ENCODE measurements at places on chromosomes 7 and 10.

DNA sequence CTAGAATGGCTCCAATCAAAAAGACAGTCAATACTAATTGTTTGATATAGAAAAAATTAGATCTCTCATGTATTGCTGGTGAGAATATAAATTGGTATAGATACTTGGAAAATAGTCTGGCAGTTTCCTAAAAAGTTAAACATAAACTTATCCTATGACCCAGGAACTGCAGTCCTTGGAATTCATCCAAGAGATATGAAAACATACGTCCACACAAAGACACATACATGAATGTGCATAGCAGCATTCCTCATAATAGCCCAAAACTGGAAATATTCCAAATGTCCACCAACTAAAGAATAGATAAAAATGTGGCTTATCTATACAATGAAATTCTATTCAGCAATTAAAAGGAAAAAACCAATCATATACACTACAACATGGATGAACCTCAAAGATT, 128.4 kb downstream of the ZFAND4 start:
- DNase-seq, result no peak

DNA sequence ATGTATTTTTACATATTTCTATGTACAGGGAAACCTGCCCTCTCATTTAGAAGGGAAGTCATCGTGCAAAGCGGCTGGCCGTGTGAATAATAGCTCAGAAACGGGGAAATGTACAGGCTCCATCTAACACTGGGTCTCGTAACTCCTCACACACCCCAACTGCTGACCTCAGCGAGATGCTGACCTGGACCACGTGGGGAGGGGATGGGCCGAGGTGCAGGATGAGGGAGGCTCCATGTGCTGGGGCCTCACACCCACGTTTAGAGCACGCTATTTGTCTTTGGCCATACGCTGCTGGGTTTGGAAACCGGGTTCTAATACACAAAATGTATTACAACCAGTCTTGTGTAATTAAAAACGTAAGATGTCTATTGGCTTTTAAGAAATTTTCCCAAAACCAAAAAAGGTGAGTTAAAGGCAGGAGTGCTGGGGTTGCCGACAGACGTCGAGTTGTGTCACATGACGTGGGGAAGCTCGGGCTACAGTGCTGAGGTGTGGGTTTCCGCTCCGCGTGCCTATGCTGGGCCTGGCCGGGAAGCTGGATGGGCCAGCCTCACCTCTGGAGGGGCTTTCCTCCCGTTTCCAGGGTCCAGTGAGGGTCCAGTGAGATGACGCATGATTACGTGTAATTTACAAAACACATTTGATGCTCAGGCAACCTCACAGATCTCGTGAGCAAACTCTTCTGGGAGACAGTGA, 215.6 kb downstream of the DNAJB6 start:
- no peak for DNase-seq

DNA sequence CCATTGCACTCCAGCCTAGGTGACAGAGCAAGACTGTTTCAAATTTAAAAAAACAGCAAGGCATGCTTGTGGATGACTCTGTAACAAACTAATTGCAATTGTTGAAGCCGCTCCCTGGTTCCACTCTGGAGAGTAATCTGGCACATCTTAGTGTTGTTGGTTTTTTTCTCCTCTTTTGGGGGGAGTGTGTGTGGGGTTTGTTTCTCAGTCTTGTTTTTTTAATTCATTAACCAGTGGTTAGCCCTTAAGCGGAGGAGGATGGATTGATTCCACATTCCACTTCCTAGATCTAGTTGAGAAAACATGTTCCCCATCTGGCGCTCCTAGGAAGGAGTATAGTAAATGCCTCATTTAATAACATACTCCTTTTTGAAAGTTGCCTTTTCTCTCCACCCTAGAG, 8.6 kb upstream of the ZNF713 start:
- DNase-seq, result no peak

DNA sequence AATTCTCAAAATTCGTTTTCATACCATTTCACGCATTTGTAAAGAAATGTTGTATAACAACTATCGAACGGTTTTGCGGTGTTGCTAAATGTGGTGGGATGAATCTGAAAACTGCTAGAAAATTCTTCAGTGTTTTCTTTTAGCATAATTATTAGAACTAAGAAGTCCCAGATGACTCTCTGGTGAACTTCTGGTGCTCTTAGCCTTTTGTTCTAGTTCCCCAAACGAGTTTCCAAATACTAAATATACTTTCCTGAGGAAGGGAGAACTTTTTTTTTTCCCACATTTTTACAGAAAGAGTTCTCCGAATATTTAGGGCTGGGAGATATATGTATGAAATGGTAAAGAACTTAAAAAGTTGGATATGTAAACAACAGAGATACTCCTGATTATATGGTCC, 82.5 kb downstream of the ICA1 start:
- no peak for DNase-seq

DNA sequence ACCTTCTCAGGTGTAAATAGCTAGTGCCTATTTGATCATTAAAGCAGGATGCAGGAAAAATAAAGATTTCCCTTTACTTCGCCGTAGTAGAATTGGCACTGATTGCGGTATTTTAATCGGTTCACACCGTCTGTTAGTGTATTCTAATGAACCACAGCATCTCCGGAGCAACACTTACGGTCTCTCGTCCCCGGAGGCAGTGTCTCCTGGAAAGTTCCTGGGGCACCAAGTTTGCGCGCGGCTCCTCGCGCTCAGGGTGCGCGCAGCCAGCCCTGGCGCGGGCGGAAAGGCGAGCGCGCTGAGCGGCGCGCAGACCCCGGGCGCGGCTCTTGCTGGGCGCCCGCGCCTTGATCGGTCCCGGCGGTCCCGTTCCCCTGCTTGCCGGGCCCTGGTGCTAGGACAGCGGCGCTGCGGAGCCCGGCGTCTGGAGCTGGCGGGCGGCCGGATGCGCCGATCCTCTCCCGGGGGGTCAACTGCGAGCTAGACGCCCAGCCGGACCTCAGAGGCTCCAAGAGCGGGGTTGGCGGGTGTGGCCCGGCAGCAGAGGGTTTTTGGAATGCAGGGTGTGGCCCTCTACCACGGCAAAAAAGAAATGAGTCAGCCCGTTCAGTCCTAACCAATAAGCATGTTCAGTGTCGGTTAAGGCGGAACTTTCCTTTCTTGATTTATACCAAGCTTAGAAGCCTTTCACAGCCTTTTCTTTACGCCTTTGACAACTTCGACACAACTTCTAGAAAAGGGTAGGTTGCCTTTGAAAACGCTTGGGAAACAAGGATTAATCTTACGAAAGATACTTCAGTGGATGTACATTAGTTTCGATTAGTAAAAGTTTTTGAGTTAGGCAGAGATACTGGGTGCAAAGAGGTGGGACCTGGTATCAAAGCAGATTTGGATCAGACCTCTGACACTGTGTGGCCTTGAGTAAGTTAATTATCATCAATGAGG, 166.8 kb upstream of the ASAH2 start:
- peak; percentile 23 for DNase-seq

DNA sequence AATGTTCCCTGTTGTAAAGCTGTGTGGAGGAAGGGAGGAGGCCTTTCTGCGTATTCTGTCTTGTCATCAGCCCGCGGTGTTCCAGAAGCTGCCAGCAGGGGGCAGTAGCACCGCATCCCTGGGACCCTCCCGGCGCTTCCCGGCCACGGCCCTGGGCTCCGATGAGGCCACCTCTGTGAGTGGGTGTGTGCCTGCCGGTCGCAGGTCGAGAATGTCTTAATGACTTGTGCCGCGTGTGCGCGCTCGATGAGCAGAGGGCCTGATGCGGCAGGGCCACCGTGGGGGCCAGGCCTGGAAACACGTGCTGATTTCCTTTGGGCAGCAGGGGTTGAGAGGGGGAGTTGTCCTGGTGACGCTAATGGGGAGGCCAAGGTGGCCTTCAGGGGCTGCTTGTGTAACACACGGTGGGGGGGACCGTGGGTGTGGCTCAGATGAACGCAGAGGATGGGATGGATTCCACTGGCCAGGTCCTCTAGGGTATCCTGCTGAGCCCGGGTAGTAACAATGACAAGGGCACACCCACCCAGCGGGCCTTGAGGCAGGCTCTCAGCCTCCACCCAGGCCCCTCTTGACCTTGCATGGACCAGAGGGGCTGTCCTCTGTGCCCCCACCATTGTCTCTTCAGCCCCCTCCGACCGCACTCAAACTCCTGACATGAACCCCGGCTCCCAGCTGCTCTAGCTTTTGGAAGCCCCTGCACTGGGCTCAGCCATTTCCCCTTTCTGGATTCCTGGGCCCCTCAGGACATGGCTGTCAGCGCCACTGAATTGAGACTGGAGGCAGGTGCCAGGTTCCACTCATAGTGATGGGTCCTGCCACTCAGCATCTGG, 135.9 kb upstream of the PODXL start:
- DNase-seq, result no peak

GRCh38 chr10:132714096-132714985, 71.6 kb downstream of the NKX6-2 start:
- DNase-seq, result no peak

GRCh38 chr7:13551503-13551902, 438.0 kb downstream of the ETV1 start:
- no peak for DNase-seq

DNA sequence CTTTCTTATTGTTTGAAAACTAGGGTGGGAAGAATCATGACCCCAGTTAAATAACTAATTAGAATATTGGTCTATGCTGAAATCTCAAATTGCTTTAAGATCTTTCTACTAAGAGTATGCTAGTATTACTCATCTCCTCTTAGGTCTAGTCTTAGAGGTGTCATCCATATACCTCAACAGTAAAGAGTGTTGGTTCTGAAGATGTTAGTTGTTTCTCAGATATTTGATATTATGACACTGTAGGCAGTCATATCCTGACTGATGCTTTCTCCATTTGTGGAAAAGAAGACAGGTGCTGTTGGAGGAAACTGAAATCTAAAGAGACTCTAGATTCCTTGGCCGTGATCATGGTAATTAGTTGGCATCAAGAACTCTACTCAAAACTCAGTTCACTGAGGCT, 21.2 kb downstream of the BPGM start:
- no peak for DNase-seq

GRCh38 chr10:1570416-1571051, 166.8 kb downstream of the ADARB2 start:
- no peak for DNase-seq

DNA sequence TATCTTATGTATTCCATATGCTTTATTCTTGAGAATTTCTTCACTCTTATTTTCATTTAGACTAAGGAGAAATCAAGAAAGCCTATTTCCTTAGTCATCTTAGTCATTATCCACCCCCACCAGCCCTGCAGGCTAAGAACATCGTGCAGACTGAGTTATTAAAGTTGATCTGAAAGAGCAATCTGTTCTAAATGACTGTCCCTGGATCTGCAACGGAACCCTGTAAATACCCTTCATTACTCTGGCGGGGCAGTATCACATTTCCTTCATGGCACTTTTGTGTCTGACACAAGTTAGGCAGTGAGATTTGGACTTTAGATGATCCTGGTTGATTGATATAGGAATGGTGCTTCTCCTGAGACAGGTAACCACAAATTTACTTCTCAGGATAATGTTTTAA, 3.5 kb upstream of the MYPN start:
- no peak for DNase-seq

DNA sequence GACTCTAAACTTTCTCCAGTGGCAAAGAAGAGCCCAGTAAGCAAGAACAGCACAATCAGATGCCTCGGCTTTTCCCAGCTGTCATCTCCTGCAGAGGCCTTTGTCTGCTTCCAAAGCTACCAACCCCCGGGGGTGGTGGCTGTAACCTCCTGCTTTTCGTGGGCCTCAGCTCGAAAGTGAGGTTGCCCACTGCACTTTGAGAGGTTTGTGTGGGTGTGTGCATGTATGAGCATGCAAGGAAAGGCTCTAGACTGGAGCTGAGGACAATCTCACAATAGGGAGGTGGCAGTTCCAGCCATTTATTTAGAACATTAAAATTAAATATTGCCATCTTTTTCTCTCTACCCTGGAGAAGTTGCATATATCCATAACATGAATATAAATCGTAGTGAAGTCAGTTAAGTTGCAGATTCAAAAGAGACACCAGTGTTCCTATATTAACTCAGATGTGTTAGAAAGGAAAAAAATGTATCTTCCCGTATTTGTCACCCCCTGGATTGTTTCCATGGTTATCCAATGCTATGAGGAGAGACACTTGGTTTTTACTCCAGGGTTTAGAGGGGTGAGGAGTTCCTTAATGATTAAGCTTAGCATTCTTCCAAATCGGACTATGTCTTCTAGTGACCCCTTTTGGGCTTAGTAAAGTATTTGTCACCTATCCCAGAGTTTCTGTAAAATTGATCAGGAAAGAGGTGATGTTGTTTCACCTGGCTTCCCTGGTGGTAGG, 781.1 kb downstream of the INHBA start:
- DNase-seq, result no peak

- DNase-seq, result no peak
These were observed 16.3 kb downstream of the CXCL12 start for GRCh38 chr10:44368637-44369036.

- DNase-seq, result no peak
These were observed 87.0 kb downstream of the RAPGEF5 start for GRCh38 chr7:22269963-22270362.

GRCh38 chr10:133399123-133399601, 5.2 kb downstream of the MTG1 start:
- DNase-seq, result no peak

GRCh38 chr7:81190997-81191768, 272.3 kb upstream of the SEMA3C start:
- DNase-seq, result no peak

- DNase-seq, result no peak
These were observed 75.4 kb downstream of the NRG3 start for GRCh38 chr10:81950358-81950757.

GRCh38 chr10:96587264-96588059, 650 bp upstream of the TM9SF3 start:
- DNase-seq, result peak; percentile 55

DNA sequence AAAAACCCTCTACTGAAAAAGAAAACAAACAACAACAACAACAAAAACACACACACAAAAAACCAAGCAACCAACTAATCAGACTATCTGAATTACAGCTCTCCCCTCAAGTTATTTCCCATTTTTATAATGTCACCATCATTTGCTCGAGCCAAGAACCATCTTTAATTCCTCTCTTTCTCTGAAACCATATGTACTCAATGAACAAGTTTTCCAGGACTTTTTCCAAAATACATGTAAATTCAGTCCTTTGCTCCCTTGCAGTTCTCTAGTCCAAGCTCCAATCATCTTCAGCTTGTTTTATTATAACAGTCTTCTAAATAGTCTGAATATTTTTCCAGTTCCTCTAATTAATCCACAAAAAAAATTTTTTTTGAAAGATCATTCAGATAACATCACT, 506.0 kb downstream of the NXPH1 start:
- no peak for DNase-seq

GRCh38 chr7:105623378-105623777, 42.1 kb upstream of the EFCAB10 start:
- DNase-seq, result no peak

- DNase-seq, result no peak
These were observed 91.6 kb downstream of the HTR5A start for GRCh38 chr7:155161690-155162089.

- no peak for DNase-seq
These were observed 50.5 kb downstream of the PODXL start for GRCh38 chr7:131505636-131506557.

GRCh38 chr10:4241724-4242345, 456.8 kb upstream of the KLF6 start:
- no peak for DNase-seq

GRCh38 chr7:1813394-1814088, 143.5 kb downstream of the ELFN1 start:
- DNase-seq, result no peak

- no peak for DNase-seq
These were observed 88.5 kb downstream of the CTNNA3 start for GRCh38 chr10:67607472-67607871.

GRCh38 chr10:6516929-6517284, 63.2 kb downstream of the PRKCQ start:
- no peak for DNase-seq

GRCh38 chr7:134720091-134720935, 59.1 kb upstream of the CALD1 start:
- no peak for DNase-seq

Data from T-helper 22 cell (primary cell).